Stimulated activated memory B cell treated with anti-CD40 and anti-IgM and Interleukin-4, amounts not matched to agents 10 μg/mL and 1 μg/mL and 100 μg/mL, for 72 hours (primary cell): ENCODE measurements at places on chromosomes 5 and 9.

- no peak for ATAC-seq
These were observed 2.6 kb upstream of the SMC5 start for GRCh38 chr9:70256123-70256551.

GRCh38 chr5:151004499-151004898 is 15.9 kb upstream of the GPX3 start:
- ATAC-seq, result no peak

DNA sequence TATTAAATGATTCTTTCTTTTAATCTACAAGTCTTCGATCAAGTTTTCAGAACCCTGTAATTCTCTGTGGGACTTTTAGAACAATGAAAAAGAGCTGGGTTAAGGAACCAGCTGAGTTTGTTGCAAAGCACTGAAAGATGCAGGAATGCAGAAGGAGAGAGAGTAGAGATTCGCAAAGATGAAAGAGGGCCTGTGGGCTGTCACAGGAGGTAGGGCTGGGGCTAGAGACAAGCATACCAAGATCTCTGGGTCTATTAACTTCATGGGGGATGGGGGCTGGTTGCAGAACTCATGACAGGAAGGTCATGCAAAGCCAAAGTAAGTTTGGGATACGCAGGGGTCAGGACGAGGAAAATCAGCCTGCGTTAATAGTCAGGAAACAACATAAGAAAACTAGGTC is 81.8 kb downstream of the LURAP1L start:
- no peak for ATAC-seq

DNA sequence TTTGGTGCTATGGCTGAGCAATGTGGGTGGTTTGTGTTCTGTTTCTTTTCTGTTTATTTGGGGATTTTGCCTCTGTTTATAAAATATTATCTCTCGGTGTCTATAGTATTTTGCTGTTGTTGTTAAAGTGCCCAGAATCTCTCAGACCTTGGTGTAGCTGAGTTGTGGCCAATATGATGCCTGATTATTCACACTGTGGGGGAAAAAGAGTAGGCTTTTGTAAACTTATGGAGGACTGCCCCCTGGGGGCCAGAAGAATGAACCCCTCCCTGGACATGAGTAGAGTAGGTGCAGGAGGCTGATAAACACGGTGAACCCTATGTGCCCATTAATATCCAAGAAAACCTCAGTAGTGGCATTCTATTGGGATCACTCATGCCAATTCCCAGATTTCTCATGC is 49.0 kb upstream of the DPYSL3 start:
- ATAC-seq, result no peak

DNA sequence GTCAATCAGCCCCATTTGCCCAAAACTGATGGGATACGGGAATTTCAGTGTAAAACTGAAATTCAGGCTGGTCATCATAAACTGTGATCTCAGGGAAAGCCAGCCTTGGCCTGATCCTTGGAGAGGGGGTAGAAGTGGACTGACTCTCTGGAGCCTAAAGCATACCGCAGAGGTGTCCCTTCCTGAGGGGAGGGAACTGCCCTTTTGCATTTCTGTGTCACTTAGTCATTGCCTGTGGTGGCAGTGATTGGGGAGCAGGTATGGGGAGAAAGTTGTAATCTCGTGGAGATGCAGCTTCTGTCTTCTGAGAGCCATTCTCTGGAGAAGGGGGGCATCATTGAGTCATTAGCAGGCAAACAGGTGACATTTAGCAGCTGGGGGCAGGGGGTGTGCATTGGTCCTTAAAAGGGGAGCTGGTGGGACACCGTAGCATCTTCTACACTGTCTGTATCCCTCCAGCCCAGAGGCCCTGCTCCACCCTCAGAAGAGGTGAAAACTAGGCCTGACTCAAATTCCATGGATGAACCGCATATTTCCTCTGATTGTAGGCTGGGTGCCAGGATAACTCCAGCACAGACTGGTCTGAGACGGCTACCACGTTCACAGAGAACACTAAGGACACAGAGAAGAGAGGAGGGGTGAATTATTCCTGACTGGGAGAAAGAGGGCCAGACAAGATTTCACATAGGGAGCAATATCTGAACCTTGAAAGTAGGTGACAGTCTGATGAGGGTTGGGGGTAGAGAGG is 143.3 kb downstream of the SEC61B start:
- no peak for ATAC-seq

- ATAC-seq, result no peak
These were observed 406.3 kb downstream of the PDE4D start for GRCh38 chr5:59487068-59487686.

- no peak for ATAC-seq
These were observed 69.3 kb downstream of the NTNG2 start for GRCh38 chr9:132231019-132231701.

- no peak for ATAC-seq
These were observed 177.8 kb upstream of the MEF2C start for GRCh38 chr5:89060768-89061167.

GRCh38 chr5:131068893-131069643 is 96.0 kb downstream of the HINT1 start:
- ATAC-seq, result peak; percentile 89

GRCh38 chr9:128285033-128285784 is 9.1 kb downstream of the SWI5 start:
- no peak for ATAC-seq
